ENCODE measurements at places on chromosomes 7 and 10.

DNA sequence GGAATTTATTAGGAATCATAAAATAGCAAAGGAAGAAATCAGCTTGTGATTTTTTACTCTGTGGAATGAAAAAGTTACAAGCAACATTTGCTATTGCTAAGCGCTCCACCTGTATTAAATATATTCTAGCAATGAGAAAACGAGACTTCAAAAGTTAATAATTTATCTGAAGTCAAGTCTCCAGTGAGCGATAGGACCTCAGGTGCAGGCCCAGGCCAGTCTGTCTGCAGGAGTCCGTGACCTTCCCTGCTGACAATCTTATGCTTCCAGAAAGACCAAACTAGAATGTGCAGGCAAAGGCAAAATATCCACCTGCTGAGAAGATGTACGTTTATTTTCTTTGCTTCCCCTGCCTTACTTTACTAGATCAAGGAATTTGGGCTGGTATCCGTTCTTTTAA is 22.7 kb downstream of the MRC1 start:
- no peak for DNase-seq

GRCh38 chr10:58291538-58292174 is 22.7 kb downstream of the CISD1 start:
- no peak for DNase-seq

DNA sequence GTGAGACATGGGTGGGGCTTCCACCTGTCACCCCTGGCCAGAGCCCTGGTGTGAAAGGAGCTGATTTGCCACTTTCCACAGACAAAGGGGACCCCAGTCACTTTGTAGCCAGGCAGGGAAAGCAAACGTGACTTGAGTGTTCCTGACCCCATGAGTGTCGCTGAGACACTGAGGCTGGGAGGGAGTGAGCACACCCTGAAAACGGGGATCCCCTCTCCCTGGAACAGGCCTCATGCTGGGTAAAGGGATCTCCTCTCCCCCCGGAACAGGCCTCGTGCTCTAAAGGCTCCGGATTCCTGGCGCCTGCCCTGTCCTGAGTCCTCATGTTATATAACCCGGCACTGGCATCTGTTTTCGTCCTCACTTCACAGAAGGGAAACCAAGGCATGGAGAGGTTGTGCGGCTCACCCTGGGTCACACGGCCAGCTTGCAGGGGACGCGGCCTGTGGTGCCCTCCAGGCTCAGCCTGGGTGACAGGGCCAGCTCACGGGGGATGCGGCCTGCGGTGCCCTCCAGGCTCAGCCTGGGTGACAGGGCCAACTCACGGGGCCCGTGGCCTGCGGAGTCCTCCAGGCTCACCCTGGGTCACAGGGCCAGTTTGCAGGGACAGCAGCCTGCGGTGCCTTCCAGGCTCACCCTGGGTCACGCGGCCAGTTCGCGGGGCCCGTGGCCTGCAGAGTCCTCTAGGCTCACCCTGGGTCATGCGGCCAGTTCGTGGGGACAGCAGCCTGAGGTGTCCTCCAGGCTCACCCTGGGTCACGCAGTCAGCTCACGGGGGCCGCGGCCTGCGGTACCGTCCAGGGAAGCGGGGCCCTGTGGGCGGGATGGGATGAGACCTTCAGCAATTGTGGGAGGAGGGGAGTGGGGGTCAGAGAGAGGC is 104.7 kb downstream of the PDGFA start:
- no peak for DNase-seq

DNA sequence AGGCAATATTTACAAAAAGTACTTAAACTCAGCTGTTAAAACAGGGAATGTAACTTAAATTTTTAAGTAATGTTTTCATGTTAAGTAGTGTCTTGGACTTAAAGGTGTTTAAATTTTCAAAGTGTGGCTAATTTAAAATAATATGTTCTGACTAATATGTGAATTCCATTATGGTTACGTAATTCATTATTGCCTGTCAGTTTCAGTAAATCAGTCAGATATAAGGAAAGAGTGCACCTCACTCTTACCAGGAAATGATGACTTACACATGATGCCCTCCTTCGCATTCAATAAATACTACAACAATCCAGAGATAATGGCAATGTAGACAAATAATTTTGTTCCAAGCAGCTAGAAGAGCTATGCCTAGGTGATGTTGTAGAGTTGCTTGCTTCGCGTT is 69.0 kb upstream of the WNT16 start:
- DNase-seq = no peak

DNA sequence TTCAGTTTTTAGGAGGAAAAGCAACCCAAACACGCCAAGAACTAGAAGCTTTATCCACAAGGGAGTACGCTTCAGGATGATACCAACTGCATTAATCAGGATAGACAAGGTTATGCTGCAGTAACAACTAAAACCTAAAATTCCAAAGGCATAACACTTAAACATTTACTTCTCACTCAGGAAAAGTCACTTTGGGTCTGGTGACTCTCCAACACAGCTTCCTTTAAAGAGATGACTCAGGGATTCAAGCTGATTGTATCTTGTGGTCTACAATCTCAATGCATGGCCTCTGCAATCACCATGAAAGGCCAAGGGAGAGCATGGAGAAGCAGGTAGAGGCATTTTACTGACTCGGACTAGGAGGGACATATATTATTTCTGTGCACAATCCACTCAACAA is 315.8 kb downstream of the KCNMA1 start:
- no peak for DNase-seq

- DNase-seq = no peak
Observed at GRCh38 chr7:41976411-41976810, 260.6 kb downstream of the GLI3 start.

GRCh38 chr10:114538181-114538906 is 119.7 kb downstream of the ABLIM1 start:
- no peak for DNase-seq

DNA sequence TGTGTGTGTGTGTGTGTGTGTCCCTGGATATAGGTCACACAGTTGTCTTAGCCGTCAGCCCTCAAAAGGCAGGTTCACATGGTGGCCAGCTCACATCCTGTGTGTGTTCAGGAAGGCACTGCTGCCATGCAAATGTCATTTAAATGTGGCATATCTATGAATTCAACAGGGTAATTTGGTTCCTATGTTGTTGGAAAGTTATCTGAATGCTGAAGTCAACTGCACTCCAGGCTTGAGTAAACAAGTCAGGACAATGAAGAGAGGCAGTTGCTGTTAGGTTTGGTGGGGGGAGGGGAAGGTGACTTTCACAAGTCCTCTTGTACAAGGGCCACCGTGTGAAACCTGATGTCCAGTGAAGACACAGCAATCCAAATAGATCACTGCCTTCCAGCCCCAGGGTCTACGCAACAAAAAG is 61.1 kb downstream of the PTPRE start:
- no peak for DNase-seq
